ENCODE measurements at places on chromosomes 4 and X.

- DNase-seq = no peak
Observed at GRCh38 chr4:42320822-42321388, 76.4 kb upstream of the SHISA3 start.

DNA sequence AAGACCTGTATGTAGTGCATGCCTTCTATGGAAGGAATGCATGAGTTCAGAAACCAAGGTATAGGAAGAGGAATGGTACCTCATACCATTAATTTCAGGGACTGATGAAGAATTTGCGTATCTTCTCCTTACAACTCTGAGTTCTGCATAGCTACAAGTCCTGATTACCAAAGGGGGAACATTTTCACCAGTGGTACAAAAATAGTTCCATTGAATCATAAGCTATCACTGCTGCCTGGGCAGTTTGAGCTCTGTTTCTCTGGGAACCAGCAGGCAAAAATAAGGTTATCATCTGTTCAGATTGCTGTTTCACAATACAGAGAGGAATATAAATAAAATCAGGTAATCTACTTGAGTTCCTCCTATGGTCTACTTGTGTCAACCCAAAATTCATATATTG is 77.9 kb upstream of the GNPDA2 start:
- no peak for DNase-seq

DNA sequence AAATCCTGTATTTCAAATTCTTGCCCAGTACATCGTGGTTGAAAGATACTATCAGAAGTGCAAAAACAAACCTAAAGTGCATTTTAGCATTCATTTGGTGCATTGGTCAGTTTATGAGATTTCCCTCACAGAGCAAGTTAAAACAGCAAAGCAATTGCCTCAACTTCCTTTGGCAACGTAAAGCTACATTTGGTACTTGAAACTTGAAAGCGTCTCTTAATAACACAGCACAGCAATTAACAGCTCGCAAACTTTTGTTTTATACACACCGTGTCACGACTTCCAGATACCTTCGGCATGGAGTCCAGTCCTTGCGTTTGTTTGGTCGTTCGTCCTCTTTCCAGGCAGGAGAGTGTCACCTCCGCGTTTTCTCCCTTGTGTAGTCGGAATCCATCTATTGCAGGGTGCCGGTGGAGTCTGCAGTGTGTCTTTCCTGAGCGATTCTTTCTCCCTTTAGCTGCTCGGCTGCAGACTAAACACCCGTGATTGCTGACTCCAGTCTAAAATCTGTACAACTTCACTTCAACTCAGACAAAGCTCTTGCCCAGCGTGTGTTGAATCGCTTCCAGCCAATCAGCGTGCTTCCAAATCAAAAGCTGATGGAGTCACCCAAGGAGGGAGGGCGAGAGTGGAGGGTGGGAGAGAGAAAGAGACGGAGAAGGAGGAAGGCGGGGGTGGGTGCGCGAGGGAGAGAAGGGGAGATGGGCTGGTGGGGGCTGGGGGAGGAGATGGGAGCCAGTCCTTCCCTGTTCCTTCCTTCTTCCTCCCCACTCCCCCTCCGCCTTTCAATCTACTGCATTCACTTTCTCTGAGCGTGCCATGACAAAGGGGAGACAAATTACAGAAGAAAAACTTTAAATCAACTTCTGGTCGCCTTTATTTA is at the start of gene PCDH18:
PCDH18 (minus strand) TSS at position 509 of the 883 bp plus-strand sequence; CDS start at position 103, 406 bp downstream.
- no peak for DNase-seq

DNA sequence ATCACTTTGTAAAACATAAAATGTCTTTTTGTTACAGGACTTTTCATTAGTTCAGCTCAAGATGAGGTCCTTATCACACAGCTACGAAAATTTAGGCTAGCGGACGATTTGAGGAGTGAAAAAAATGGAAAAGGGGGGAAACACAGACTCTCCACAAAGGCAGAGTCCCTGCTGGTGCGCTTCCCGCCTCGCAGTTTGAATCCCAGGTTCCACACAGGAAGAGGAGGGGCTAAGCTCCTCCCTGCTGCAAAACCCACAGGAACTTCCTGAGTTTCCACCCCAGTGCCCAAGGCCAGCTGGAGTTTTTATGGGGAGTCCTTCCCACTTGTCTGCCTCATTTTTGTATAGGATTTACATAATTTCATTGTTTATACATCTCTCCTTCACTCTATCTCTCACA is 11.2 kb downstream of the ADAM29 start:
- no peak for DNase-seq

DNA sequence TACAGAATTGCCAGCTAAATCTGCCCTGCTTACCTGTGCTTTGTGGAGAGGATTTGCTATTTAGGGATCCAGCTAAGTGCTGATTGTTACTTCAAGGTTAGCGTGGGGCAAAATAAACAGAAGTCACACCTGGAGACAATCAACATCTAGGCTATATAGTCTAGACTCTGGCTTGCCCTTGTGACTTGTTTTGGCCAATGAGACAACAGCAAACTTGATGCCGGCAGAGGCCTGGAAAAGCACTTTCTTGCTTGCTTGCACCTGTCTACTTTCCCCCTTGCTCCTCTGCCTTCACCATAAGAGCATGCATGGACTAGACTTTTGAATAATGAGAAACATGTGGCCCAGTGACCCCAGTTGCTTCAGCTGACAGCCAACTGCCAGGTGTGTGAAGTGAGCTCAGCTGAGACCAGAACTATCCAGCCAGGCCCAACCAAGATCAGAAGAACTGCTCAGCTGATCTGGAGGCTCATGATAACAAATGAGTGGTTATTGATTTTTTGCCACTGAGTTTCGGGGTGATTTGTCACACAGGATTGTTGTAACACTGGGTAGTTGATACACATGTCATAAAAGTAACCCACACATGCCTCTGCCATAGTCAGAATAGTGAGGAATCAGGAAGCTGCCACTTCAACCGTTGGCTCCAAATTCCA is 164.4 kb downstream of the RBMX2 start:
- DNase-seq = no peak

DNA sequence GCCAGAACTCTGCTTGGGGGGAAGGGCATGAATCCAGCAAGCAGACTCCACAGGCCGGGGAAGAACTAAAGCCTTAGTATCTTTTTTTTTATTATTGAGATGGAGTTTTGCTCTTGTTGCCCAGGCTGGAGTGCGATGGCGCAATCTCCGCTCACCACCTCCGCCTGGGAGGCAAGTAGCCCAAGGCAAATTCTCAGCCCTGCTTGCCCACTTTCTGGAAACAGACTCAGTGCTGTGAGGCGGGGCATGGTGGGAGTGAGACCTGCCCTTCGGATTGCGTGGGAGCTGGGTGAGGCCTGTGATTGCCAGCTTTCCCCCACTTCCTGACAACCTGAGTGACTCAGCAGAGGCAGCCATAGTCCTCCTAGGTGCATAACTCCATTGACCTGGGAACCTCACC is 348.8 kb downstream of the GASK1B start:
- no peak for DNase-seq
